ENCODE measurements at places on chromosomes 2 and 18. TPM values are rescaled to one million over a fixed set of nuclear protein-coding genes. Genes with fewer than 3 reads are reported as not detected.

The PPIL3 gene
- total RNA-seq, result 11.8 TPM

The GNLY gene
- total RNA-seq, result not detected

The LINC00305 gene
- total RNA-seq, result not detected

The LYG1 gene
- not detected for total RNA-seq

The TEX44 gene
- total RNA-seq, result not detected

- no peak for DNase-seq
Observed at GRCh38 chr2:238123218-238123971, 15.1 kb upstream of the KLHL30 start.

DNA sequence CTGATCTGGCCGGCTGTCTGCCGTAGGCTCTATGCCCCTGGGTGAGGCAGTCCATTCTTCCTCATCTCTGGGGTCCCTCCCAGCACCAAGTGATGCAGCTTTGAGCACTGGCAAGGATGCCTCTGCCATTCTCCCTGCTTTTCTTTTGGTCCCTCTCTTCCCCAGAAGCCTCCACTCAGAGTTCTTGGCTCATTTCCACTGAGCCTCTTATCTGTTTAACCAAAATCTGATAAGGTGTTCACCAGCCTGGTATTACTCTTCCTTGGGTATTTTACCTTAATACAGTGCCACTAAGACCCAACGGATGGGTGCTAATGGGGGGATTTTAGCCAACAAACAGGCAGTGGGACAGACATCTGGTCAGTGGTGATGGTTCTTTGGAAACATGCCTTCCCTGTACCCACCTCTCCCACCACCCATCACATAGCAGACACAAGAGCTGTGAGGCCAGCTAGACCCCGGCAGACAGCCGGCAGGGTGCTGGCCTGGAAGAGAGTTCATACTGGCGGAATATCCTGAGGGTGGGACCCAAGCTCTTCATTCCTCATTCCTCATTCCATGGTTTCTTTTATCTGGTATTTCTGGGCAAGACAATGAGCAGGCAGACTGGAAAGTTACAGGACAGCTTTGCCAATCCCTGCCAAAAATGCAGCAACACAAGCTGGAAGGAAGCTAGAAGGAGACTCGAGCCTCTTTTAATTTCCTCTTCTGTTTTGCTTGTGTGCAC, 34.6 kb downstream of the ZBTB7C start:
- no peak for DNase-seq

GRCh38 chr2:241865957-241866789, 3.4 kb upstream of the RTP5 start:
- DNase-seq, result no peak

GRCh38 chr2:191941376-191941929, 94.6 kb upstream of the CAVIN2 start:
- no peak for DNase-seq

- DNase-seq, result no peak
Observed at GRCh38 chr2:181300600-181301291, 156.4 kb upstream of the ITGA4 start.

DNA sequence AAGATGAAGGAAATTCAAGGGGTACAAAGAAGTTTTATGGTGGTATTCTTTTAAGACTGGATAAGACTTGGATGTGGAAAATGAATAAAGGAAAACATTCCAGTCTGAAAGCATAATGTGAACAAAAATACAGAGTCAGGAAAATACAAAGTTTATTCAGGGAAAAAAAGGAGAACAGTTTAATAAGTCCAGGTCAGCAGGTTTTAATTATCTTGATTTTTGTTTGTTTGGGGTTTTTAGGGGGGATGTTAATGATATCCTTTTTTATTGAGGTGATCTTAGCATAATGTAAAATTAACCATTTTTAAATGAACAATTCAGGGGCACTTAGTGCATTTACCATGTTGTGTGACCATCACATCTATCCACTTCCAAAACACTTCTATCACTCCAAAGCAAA, 80.6 kb downstream of the NBAS start:
- no peak for DNase-seq

DNA sequence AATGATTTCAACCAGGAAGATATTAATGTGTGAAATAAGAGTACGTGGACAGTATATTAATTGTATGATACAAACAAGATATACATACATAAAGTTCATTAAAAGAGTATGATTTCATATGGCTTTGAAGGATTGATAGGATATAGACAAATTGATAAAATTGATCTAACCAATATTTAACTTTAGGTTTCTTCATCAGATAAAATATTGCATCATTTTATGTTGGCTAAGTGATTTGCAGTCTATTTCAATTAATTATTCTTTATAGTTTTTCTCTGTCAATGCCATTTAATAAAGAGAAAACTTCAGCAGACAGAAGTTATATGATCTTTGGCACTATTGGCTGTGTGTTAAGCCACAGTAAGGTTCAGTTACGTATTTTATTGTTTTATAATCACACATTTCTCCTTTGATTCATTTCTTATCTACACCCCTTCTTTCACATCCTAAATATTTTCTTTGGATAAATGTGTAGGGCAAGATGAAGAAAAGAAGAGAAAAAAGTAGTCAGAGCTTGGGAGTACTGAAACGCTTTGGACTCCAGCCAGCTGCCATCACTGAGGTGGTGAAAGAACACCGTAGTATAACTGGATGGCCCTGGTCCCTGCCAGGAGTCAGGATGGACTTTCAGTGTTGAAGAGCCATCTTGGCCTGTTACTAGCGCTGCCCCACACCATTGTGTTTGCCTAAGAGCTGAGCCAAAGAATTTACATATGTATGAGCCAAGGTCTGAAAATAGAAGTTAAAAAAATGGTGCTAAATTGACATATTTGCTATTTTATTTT, 9.8 kb upstream of the CPS1 start:
- DNase-seq, result peak; percentile 54

Measured in sigmoid colon (tissue), 7 donors.